ENCODE measurements at places on chromosomes 5 and 9. TPM values are rescaled to one million over a fixed set of nuclear protein-coding genes. Genes with fewer than 3 reads are reported as not detected.

- no peak overlapping the region for H3K4me3 ChIP-seq
- H3K27me3 ChIP-seq: no peaks in the 10 kb centered on the region
- H3K36me3 ChIP-seq: no peaks in the 10 kb centered on the region
- H3K27ac ChIP-seq: no peak overlapping the region
- no peaks in the 10 kb centered on the region for H3K4me1 ChIP-seq
Observed at GRCh38 chr5:173637340-173637739, 20.9 kb upstream of the BOD1 start.

DNA sequence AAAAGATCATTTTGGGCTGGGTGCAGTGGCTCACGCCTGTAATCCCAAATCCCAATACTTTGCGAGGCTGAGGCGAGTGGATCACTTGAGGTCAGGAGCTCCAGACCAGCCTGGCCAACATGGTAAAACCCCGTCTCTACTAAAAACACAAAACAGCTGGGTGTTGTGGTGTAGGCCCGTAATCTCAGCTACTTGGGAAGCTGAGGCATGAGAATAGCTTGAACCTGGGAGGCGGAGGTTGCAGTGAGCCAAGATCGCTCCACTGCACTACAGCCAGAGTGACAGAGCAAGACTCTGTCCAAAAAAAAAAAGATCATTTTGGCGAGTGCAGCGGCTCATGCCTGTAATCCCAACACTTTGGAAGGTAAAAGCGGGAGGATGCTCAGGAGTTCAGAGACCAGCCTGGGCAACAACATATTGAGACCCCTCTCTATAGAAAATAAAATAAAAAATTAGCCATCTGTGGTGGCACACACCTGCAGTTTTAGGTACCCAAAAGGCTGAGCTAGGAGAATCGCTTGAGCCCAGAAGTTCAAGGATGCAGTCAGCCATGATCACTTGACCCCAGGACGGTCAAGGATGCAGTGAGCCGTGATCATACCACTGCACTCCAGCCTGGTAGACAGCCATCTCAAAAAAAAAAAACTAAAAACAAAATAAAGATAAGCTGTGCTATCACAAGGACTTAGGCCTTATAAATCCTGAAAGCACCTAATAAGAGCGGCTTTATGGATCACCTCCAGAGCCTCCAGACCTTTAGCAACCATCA lies 16.2 kb downstream of the PPP2CA start:
- no peak for DNase-seq
- peaks cover 6% of the 10 kb centered on the region for H3K36me3 ChIP-seq
- H3K27ac ChIP-seq: no peak overlapping the region
- no peaks in the 10 kb centered on the region for H3K27me3 ChIP-seq
- H3K4me1 ChIP-seq: peaks cover 19% of the 10 kb centered on the region

- no peaks in the 10 kb centered on the region for H3K27me3 ChIP-seq
- no peaks in the 10 kb centered on the region for H3K36me3 ChIP-seq
- no peak overlapping the region for H3K27ac ChIP-seq
- no peak overlapping the region for H3K4me3 ChIP-seq
- no peaks in the 10 kb centered on the region for H3K4me1 ChIP-seq
Observed at GRCh38 chr5:100299261-100299660, 235.9 kb upstream of the FAM174A start.

DNA sequence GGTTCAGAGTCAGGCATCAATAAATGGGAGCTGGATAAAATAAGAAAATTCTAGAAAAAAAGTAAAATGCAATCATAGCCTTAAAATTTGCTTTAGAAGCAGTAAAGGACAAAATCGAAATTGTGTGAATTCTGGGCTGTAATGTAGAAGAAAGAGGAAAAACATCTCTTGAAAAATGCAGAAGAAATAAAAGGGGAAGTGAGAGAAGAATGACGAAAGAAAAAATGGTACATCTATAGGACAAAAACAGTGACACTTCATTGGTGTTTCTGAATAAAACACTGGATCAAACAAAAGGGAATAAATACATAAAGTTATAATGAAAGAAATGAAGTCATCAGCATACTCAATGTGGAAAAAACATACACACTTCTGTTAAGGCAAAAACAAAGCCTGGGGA lies 642.3 kb downstream of the ACTL7B start:
- H3K27me3 ChIP-seq: no peaks in the 10 kb centered on the region
- H3K4me1 ChIP-seq: no peaks in the 10 kb centered on the region
- no peak for DNase-seq
- H3K27ac ChIP-seq: no peak overlapping the region
- no peaks in the 10 kb centered on the region for H3K36me3 ChIP-seq

- H3K36me3 ChIP-seq: no peaks in the 10 kb centered on the region
- H3K4me1 ChIP-seq: peaks cover 8% of the 10 kb centered on the region
- H3K27ac ChIP-seq: no peak overlapping the region
- H3K4me3 ChIP-seq: no peak overlapping the region
Observed at GRCh38 chr5:14016549-14016948, 72.1 kb upstream of the DNAH5 start.

DNA sequence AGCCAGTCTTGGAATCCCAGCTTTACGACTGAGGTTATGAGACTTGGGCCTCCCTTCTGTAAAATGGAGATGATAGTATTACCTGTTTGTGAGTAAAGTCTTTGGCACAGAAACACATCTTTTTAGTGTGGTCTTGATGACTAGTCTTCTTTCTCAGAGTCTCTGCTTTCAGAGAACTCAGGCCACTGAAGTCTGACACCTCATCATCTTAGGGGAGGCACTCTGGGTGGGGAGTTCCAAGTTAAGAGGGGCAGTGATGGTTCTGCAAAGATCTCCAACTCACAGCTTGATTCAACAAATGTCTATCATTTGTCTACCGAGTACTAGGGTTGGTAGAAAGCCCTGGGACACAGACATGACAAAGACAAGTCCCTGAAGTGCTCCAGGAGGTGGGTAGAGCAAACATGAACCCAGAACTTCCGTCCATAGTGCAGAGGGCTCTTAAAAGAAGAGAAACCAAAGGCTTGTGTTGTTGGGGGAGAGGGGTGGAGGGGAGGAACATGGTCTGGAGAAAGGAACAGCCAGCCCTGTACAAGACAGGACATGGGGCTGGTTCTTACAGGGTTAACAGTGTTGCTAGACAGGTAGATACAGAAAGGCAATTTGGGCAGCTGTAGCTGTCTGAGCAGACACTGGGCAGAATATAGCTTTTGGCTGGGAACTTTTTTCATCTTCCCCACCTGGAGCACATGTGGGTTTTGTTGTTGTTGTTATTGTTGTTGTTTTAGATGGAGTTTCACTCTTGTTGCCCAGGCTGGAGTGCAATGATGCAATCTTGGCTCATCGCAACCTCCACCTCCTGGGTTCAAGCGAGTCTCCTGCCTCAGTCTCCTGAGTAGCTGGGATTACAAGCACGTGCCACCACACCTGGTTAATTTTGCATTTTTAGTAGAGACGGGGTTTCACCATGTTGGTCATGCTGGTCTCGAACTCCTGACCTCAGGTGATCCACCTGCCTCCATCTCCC lies 2.6 kb upstream of the CD14 start:
- H3K27ac ChIP-seq: no peak overlapping the region
- H3K4me1 ChIP-seq: peaks cover 12% of the 10 kb centered on the region
- H3K36me3 ChIP-seq: no peaks in the 10 kb centered on the region
- no peak overlapping the region for H3K4me3 ChIP-seq

GRCh38 chr5:149314571-149315111 lies 30.7 kb upstream of the GRPEL2 start:
- no peak for DNase-seq
- no peak overlapping the region for H3K27ac ChIP-seq
- H3K4me1 ChIP-seq: no peaks in the 10 kb centered on the region
- H3K4me3 ChIP-seq: no peak overlapping the region
- no peaks in the 10 kb centered on the region for H3K36me3 ChIP-seq

The CSF1R gene
- 0.63 TPM for total RNA-seq

The FRMD3 gene
- 0.13 TPM for total RNA-seq

The MEGF10 gene
- total RNA-seq: not detected

The LMX1B gene
- total RNA-seq: not detected

The FOXD4L5 gene
- total RNA-seq: not detected

The PPP2R2B gene
- not detected for total RNA-seq

The FBP2 gene
- total RNA-seq: not detected
